Occipital lobe (tissue), 3 donors: ENCODE measurements at places on chromosomes 1 and 21. TPM values are rescaled to one million over a fixed set of nuclear protein-coding genes. Genes with fewer than 3 reads are reported as not detected.

DNA sequence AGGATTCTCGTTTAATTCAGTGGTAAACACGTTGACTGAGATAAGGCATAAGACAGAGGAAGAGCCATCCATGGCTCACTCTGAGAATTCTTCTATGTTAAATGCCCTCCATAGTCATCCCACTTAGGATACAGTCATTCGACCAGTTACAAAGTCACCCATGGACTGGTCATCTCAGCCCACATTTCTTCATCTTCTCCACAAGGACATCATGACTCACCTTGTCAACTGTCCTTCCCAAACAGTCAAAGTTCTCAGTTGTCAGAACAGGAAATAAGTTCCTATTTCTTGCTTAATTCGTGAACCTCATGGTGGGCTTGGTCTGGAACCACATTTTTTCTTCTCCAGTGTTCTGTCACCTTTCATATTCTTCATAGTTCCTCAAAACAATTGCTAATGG, 133.2 kb downstream of the TGFB2 start:
- DNase-seq: no peak

Gene CHIA
- not detected for total RNA-seq

Gene ASTN1
- total RNA-seq: 67.4 TPM

DNA sequence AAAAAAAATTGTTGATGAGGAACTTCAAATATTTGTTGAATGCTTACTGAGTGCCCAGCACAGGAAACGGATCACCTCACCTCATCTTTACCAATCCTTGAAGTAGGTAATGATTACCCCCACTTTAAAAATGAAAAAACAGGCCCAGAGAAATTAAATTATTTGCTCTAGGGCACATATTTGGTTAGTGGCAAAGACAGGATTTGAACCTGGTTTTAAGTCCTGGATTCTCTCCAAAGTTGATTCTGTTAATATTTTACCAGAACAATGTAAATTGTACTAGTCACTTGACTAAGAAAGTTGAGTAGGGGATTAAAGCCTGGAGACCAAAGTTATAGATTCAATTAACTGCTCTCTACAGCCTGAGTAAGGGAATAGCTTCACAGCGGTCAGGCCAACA, 97.9 kb downstream of the GIPC2 start:
- DNase-seq: no peak

- no peak for DNase-seq
Observed at GRCh38 chr1:40620150-40620549, 45.3 kb downstream of the RIMS3 start.

DNA sequence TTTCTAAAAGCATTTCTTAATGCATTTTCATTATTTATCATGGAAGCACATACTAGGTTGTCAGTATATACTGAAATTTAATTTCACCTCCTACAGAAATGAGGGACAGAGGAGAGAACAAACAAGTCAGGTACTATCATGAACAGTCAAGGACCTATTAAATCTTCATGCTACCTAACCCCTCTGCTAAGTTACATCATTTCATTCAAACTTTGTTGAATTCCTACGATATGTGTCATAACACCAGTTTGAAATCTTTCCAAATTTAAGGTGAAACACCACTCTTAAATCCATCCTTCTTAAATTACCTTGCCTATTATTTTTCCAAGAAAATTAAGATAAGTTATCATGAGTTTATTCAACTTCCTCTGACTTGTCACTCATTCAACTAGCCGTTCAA, 78.9 kb downstream of the DENND1B start:
- no peak for DNase-seq

GRCh38 chr21:45709173-45709572, 65.6 kb downstream of the PCBP3 start:
- no peak for DNase-seq

DNA sequence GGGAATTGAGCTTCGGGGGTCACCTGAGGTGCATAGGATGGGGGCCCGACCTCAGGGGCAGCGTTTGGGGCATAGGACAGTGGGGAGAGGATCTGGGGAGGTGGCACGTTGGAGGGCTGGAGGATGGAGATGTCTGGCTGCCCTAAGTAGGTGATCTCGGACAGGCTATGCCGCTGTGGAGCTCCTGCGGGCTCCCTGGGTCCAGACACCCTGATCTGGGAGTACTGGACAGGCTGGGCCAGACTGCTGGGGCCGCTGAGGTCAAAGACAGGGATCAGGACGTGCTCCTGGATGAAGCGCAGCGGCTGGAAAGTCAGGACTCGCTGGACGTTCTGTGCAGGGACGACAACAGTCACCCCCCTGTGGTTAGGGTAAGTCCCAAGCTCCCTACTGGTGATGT, 9.5 kb upstream of the MYOM3 start:
- no peak for DNase-seq

DNA sequence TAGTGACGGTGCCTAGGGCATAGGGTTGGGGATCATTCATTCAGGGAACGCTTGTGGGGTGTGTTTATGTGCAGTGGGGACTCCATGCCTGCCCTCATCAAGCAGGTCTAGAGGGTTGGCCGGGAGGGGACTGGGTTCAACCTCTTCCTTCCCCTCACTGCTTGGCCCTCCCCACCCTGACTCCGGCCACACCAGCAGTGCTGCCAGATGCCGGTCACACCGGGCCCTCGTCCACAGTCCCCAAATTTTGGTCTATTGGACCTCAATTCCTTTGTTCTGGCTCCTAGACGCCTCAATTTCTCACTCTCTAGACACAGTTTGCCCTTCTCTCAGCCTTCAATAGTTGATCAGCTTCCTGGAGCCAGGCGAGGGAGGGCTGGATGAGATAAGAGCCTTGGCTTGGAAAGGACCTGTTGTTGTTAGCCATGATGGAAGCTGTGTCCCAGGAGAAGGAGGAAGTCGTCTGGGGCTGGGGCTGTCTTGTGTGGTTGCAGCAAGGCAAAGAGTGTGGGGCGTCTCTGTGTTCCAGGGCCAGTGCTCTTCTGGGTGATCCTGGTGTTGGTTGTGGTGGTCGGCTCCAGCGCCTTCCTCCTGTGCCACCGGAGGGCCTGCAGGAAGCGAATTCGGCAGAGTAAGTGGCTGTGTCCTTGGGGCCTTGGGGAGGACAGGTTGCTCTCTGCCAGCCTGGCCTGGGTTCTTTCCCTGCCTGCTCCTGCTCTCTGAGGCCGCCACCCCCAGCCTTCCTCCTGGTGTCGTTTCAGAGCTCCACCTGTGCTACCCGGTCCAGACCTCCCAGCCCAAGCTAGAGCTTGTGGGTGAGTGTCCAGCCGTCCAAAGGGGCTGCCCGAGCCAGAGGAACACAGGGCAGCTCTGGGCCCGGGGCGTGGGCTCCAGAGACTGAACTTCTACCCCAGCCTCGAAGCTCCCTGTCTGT, 41.1 kb upstream of the TNFRSF1B start:
- DNase-seq: no peak

- no peak for DNase-seq
Observed at GRCh38 chr21:21806711-21807597, 808.7 kb downstream of the NCAM2 start.

GRCh38 chr1:113780374-113781146, 21.3 kb upstream of the PHTF1 start:
- DNase-seq: no peak

DNA sequence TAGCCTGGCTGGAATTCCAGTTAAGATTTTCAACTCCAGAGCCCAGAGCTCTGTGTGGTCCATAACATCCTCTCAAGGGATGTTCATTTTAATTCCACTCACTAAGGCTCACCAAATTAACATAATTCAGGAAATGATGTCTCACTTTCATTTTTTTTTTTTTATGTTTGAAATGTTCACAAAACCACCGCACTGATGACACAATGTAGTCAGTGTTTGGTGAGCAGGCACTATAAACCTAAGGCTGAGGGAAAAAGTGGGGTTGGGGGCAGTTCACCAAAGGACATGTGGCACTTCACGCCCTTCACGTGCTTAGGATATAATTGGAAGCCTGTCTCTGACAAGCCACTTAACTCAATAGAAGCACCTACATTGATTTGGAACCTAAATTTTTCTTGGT, 177.3 kb upstream of the CAMK1G start:
- no peak for DNase-seq

DNA sequence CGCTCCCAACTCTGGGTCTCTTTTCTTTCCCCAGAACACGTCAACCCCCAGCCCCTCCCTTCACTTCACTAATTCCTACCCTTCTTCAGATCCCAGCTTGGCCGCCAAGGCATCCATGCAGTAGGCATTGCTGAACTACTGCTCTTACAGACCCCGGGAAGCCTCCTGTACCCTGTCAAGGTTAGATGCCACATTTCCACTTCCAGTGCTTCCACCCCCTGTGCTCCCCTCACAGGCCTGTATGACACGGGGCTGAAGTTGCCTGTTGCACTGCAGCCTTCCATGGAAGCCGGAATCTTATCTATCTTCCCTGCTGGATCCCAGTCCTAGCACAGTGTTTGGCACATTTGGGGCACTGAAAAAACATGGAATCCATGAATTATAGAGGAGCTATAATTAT, 99.0 kb upstream of the SOD1 start:
- DNase-seq: no peak

DNA sequence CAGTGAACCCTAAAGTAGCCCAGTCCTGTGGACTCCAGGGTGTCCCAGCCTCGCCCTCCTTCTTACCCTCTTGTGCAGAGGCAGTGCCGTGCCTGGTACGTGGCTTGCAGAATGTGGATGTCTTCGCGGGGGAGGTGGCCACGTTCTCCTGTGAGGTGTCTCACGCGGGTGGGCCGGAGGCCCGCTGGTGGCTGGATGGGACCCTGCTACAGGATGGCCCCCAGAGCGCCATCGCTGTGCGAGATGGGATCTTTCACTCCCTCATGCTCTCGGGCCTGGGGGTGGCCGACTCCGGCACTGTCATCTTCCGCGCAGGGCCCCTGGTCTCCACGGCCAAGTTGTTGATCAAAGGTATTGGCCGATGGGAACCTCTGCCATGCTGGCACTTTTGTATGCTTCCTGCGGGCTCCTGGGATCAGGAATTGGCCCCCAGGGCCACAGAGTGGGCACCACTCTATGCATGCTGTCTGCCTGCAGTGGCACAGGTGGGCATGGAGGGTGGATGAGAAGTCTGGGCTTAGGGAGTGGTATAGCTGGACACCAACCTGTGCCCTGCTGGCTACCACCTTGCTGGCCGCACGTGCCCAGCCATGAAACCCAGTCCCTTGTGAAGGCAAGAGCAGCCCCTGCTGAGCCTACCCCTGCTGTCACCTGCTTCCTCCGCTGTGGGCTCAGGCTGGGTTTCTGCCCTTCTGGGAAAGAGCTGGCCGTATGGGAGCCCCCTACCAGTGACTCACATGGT, 92.9 kb downstream of the TRIM11 start:
- DNase-seq: no peak

- DNase-seq: no peak
Observed at GRCh38 chr21:39612233-39613040, at the start of gene B3GALT5. Gene B3GALT5, plus strand, starts transcription at chr21:39612940. Its CDS starts 47,620 bp downstream, at chr21:39660560.

DNA sequence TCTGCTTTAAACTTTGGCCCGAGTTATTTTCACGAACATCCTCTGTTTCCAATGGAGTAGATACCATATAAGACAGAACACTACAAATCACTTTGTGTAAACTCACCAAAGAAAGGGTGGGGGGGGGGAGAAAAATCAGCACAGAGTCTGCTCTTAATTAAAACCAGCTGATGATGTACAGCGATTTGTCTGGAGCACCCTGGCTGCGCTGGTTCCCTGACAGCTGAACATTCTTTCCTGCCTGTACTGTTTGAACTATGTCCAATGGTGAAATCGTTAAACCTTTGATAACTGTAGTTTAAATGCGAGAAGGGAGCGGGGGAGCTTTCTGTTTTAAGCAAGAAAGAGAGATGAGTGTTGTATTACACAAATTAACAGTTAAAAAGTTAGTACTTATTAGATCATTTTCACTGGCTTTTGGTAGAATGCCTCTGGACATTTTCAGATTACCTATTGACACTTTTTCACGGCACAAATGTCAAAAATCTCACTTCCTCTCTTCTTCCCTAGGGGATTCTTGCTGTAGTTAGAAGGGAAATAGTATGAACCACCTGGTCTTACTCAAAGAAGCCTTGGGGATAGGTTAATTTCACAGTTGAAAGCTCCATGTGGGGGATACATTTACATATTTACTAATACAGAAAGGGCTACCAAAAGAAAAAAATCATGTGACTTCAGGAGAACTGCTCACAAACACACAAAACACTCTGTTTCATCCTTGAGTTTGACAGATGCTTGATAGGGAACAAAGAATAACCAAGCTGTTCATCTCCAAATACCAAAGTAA, 140.2 kb upstream of the RUNX1 start:
- no peak for DNase-seq
